ENCODE measurements at places on chromosomes 1 and 21.

GRCh38 chr21:45894450-45894825 is 87.1 kb upstream of the COL6A1 start:
- DNase-seq, result no peak

DNA sequence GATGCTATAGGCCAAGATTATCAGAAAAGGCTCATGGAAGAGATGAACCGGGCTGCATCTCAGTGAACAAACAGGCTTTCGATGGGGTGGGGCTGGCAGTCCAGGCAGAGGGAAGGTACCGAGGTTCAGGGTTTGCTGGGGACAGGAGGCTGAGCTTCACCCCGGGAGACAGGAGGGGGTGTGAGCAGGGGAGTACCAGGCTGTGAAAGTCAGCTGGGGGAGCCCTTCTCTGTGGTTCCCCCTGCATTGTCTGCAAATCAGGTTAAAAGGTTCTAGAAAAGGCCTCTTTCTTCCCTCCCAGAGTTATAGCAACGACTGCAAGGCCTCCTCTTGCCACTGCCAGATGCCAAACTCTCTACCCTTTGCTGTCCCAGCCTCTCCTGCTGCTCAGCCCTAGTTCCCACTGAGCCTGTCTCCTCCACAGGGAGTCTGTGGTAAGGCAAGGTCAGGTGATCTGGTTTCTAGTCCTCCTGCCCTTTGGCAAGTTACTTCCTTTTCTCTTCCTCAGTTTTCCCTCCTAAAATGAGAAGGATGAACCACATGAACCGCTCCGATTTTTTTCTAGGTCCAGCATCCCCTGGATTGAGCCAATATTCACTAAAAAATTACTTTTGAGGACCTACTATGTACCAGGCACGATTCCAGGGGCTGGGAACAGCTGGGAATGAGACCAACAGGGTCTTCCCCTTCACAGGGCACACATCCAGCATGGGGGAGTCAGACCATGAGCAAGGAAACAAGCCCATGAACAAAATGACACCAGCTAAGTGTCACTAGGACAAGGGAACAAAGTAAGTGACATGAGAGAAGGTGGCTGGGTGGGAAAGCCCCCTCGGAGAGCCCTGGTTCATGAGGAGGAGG is 7.2 kb downstream of the LAD1 start:
- no peak for DNase-seq

- peak; percentile 34 for DNase-seq
These were observed 4.9 kb downstream of the PLCH2 start for GRCh38 chr1:2480986-2481364.

DNA sequence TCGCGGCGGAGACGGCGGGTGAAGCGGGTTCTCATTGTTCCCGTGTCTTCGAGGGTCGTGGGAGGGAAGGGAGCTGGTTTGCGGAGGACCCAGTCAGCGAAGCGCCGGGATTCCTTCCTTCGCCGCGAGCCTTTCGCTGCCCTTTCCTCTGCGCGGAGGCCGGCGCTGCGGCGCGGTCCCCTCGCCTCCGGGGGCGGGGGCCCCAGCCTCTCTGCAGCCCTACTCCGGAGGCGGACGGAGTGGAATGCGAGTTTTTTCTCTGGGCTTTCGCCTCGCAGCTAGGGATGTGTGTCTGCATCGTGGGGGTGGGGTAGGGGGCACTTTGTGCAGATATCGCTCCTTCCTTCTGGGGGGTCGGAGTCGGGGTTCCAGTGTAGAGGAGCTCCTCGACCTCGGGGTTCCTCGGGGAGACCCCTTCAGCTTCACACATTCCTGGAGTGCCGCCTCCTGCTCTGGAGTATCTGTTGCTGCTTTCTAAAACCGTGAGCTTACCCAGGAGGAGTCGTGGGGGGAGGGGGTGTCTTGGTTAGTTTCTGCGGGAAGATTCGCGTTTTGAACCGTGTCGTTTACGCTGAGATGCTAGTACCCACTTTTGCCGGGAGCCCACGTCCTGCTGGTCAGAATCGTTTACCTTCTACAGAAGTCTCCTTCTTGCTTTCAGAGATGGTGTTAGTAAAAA is 595 bp downstream of the RNF2 start:
- no peak for DNase-seq

GRCh38 chr1:114725230-114725629 is 8.7 kb upstream of the NRAS start:
- no peak for DNase-seq

- DNase-seq, result no peak
These were observed 2.7 kb downstream of the GRHL3 start for GRCh38 chr1:24321697-24322469.

DNA sequence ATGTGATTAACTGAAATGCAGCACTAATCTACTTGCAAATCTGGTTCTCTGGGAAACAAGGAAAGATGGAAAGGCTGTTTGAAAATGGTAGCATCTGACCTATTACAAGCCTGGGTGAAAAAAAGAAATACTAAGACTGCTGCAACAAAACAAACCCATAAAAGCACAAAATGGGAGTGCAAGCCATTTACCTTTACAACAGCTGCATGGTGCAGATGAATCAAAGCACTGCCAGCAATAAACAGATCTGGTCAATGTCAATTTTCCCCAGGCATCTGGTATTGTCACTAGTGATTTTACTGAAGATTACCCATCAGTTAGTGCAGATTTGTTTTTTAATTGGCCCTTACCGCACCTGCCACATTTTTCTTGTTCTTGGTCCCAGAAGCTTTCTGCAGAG is 1341.7 kb downstream of the PLA2G4A start:
- DNase-seq, result no peak

GRCh38 chr1:209601809-209602657 is 18.5 kb downstream of the CAMK1G start:
- peak; percentile 27 for DNase-seq

DNA sequence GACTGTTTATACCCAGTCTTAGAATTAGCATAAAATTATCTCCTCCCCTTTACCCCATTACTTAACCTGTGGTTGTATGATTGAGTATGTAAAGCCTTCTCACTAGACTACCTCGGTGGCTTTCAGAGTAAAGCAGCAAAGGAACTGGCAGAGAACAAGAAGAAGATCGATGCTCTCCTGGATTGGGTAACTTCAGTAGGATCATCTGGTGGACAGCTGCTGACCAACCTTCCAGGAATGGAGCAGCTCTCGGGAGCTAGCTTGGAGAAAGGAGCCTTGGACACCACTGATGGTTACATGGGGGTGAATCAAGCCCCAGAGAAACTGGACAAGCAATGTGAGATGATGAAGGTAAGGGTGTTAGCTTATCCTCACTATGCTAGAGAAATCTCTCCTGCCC is 138.6 kb upstream of the BMP8A start:
- DNase-seq, result no peak

- DNase-seq, result no peak
These were observed 80.7 kb downstream of the KAZN start for GRCh38 chr1:14679027-14679688.

- DNase-seq, result no peak
These were observed 104.2 kb downstream of the SIM2 start for GRCh38 chr21:36803051-36803645.

DNA sequence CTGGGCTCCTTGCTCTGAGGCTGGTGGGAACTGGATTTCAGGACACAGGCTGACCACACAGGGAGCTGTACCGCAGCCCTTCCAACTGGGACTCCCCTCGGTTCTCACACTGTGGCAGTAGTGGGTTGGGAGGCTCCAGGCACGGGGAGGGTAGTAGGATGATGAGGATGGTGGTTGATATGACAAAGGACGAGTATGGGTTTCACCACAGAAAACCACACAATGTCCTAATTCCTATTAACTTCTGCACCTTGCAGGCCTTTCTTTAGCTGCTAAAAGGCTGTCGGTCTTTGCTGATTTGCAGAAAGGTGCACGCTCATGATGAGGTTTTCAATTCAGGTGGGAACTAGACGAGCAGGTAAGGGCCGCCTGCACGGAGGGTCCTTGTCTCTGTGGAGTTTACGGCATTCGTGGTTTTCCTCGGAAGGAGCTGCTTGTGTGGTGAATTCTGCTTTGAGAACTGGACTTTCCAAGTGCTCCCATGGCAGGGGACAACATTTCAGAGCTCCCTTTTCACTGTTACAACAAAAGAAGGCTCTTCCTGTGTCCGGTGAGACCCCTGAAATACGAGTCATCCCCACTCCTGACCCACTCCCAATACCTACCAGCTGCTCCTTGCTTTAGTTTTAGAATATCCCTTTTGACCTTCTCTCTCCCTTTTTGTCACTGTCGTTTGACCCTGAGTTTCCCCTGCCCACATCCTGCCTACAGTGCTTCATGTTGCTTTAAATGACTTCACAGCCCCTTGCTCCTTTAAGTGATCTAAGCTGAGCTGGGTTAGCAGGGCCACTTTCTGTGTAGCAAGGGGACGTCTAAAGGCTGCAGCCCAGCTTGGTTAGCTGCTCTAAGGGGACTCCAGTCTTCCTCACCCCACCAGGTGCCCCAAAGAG is 125.1 kb downstream of the MRPS6 start:
- DNase-seq, result no peak

- no peak for DNase-seq
These were observed 20.5 kb downstream of the TARBP1 start for GRCh38 chr1:234458352-234459017.

GRCh38 chr1:32388641-32389040 is 5.6 kb downstream of the BSDC1 start:
- no peak for DNase-seq

- DNase-seq, result no peak
These were observed 10.3 kb downstream of the CNTN2 start for GRCh38 chr1:205053296-205053695.

DNA sequence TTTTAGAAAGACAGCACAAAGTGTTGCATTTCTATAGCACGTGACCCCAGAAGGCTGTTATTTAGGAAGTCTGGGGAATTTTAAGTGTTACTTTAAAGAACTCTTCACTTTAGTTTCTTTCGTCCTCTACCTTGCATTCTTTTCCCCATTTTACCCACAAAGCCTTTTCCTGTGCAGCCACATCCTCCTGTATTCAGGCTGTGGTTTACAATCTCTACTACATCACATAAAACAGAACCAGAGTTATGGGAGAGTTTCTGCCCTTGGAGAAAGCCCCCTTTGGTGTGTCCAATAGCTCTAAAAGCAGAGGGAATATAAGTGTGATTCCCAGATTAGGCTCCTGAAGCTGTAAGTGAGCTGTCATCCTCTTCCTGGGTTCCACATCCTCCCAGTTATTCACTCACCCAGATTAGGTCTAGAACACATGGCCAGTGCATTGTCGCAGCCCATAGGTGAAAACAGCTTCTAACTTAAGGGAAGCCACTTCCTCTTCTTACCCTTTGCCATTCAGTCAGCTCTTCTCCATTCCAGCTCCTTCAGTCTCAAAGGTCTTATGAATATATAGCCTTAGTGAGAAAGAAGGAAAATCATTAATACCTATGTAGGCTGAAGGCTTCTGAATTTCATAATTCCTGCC is 171.1 kb downstream of the PIGK start:
- no peak for DNase-seq

- no peak for DNase-seq
These were observed 9.0 kb downstream of the GON4L start for GRCh38 chr1:155847823-155848529.

- DNase-seq, result peak; percentile 42
These were observed 93.7 kb downstream of the CTH start for GRCh38 chr1:70504821-70505193.

DNA sequence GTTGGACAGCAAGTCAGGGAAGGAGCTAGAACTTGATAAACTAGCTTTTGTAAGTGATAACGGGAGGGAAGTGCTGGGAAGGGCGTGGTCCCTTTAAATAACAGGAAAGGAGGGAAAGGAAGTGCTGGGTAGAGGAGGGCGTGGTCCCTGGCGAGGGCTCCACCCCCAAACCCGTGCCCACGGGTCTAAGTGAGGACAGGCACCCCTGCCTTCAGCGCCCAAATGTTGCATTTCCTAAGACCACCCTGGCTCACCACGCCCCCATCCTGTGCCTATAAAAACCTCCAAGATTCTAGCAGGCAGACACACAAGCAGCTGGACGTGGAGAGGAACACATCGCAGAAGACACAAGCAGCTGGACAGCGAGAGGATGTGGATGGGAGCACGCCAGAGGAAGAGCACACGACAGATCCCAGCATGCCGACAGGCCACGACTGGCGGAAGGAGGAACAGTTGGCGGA is 58.5 kb downstream of the PALMD start:
- peak; percentile 72 for DNase-seq
